ENCODE measurements at places on chromosomes 13 and 19.

GRCh38 chr13:52782471-52783448, 43.1 kb upstream of the CNMD start:
- no peak for DNase-seq

DNA sequence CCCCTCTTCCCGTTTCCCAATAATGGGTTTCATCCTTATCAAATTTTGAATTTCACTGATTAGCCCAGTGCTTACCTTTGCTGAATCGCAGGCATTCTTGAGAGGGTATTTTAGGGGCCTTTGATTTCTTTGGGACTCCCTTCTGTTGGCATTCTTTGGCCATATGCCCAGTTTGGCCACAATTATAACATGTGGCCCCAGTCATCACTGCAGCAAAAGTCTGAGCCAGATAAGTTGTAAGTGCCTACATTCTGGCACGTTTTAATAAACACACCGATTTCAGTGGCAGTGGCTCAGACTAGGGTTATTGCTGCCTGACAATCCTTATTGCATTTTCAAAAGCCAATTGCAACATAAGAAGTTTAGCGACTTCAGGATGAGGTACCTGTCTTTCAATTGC, 41.4 kb downstream of the ZNF726 start:
- DNase-seq: no peak

DNA sequence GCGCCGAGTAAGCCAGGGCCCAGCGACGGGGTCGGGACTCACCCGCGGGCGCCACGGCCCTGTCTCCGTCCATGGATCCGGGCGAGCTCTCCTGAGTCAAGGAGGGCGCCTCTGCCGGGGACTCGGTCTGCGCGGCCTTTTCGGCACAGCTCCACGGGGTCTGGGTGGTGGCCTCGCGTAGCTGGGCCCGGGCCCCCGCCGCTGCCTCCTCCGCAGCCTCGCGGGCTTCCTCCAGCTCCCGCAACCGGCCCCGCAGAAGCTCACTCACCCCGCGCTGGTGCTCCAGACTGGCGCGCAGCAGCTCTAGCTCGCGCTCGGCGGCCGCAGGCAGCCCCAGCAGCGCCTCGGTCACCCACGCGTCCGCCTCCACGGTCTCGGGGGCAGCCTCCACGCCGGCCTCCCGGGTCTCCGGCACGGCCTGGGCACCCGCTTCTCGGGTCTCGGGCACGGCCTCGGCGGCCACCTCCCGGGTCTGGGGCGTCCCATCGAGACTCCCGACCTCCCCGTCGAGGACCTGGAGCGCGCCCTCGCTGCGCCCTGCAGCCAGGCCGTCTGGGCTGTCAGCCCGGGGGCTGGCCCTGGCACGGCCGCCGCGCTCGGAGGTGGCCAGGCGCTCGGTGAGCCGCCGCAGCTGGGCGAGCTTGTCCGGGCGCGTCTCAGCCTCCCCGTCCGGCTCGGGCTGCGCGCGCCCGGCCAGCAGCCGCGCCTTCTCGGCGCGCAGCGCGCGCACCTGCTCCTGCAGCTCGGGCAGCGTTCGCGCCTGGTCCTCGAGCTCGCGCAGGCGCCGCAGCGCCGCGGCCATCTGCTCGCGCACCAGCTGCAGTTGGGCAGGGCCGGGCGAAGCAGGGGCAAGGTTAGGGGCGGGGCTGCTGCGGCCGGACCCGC, 8.4 kb downstream of the KANK3 start:
- no peak for DNase-seq

GRCh38 chr13:44148159-44148914, 225.3 kb upstream of the SERP2 start:
- DNase-seq: no peak

DNA sequence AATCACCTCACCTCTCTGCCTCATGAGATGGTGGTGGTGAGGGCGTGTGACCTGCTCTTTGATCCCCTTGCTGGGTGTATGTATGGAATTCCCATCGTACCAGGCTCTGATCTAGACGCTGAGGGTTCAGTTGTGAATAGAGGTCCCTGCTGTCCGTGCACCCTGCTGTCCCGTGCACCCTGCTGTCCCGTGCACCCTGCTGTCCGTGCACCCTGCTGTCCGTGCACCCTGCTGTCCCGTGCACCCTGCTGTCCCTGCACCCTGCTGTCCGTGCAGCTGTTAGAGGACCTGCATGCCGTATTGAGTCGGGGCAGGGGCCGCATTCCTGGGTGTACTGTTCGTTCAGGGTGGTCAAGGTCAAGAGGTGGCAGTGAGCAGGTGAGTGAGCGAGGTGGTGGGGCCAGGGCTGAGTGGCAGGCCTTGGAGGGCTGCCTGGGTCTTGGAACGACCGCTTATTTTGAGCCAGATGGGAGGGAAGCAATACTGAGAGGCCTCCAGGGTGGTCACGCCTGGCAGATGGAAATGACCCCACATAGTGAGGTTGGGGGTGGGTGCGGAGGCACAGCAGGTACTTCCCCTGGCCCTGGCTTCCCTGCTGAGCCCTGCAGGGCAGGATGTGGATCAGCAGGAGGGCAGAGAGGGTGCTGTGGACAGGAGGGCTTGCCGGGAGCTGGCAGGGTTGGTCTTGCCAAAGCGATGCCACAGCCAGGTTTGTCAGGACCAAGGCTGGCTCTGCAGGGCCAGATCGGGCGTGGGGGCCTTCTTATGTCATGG, 4.6 kb upstream of the EPN1 start:
- no peak for DNase-seq

DNA sequence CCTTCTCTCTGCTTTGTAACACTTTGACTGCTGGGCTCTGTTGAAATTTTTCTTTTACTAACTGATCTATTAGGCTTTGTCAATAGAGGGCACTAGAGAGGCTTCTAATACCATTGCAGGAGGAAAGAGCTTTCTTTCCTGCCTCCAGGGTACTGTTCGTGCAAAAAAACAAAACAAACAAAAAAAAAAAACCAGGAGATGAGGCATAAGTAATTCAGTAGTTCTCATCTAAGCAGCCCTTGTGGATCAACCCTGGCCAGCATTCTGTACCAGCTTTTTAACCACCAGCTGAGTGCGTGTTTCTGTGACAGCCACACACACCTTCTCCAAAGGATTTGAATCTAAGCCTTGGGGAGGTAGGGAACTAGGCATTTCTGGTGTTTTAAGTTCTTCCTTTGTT, 1707.6 kb upstream of the SLC10A2 start:
- no peak for DNase-seq

DNA sequence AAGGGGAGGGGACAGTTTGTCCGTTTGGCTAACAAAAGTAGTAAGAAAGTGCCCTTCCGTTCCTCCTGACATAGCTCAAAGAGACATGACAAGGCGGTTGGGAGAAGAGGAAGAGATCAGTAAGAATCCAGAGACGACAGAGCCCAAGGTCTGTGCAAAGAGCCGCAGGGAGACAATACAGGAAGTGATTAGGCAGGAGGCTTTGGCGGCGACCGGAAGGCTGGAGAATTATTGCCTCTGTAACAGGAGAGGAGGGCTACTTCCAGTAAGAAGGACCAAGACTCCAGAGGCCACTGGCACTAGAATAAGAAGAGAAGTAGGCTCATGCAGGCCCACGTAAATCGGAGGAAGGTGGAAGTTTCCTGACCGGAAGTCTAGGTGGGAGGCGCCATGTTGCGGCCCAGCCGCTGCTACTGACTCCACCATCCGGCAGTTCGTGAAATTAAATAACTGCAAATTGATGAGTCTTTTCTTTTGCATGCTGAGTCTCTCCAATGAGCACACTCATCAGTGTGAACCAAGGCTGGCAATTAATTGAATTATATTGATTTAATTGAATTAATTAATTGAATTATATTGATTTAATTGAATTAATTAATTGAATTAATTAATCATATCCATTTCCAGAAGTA, 9.9 kb downstream of the RFX2 start:
- DNase-seq: no peak

DNA sequence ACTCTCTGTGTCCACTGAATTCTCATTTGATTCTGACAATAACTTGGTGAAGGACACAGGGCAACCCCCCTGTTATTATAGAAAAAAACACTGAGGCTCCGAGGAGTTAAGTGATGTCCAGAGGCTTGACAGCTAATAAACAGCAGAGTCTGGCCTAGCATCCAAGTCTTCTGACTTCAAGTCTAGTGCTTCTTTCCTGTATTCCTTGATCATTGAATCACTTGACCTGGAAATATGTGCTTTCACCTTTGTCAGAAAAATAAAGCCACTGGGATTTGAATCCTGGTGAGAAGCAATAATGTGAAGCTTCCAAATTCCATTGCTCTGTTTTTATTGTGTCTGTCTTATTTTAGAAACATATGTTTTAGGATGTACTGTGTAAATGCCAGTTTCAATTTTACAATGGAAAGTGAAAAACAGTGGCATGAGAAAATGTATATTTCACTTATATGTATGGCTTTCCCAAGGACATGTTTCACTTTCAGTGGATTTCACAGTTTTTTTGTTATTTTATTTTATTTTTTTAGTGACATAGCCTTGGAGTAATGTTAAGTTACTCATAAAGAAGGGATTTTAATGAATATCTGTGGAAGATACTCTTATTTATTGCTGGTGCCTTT, 190.2 kb downstream of the GPC6 start:
- DNase-seq: no peak

DNA sequence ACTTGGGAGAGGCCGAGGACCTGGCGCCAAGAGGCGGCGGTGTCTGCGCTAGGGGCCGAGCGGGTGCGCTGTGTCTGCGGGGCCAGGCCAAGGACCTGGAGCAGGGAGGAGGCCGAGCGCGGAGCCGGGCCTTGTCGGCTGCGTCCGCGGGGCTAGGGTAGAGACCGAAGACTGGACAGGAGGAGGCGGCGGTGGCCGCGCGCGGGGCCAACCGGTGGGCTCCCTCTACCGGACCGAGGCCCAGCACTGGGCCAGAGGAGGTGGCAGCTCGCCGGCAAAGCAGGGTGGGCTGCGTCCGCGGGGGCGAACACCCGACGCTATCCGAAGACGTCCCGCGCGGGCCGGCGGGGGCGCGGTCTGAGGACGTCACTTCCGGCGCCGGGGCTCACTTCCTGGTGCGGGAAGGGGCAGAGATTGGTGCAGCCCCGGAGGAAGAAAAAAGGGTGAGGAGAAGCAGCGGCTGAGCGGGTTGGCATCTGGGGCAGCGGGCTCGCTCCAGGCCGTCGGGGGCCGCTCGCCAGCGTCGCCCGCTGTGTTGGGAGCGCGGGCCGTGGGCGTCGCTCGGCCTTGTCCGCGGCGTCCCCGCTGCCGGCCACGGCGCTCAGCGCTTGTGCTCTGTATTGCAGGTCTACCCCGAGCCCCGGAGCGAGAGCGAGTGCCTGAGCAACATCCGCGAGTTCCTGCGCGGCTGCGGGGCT, 38.3 kb downstream of the ARHGEF7 start:
- DNase-seq: peak; percentile 86

DNA sequence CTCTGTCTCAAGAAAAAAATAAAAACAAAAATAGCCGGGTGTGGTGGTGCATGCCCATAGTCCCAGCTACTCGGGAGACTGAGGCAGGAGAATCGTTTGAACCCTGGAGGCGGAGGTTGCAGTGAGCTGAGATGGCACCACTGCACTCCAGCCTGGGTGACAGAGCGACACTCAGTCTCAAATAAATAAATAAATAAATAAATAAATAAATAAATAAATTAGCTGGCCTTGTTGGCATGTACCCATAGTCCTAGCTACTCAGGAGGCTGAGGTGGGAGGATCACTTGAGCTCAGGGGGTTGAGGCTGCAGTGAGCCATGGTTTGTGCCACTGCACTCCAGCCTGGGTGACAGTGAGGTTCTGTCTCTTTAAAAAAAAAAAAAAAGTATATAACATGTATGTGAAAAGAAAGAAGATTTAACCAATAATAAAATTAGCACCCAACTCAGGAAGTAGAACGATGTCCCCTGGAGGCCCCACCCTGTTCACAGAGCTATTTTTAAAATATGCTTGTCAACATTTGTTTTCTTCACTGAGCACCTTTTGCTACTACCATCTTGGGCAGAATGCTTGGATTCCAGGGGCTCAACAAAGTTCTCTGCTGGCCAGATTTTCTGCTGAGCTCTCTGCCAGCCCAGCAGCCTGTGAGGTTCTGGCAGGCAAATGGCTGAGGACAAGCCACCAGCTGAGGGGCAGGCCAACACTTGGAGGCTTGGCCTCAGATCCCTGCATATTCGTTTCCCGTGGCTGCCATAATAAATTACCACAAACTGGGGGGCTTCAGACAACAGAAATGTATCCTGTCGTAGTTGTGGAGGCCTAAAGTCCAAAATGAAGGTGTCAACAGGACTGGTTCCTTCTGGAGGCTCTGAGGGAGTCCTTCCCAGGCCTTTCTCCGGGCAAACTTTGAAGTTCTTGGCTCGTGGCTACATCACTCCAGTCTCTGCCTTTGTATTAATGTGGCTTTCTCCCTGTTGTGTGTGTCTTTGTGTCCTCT, 5.2 kb downstream of the SLC25A42 start:
- DNase-seq: no peak

DNA sequence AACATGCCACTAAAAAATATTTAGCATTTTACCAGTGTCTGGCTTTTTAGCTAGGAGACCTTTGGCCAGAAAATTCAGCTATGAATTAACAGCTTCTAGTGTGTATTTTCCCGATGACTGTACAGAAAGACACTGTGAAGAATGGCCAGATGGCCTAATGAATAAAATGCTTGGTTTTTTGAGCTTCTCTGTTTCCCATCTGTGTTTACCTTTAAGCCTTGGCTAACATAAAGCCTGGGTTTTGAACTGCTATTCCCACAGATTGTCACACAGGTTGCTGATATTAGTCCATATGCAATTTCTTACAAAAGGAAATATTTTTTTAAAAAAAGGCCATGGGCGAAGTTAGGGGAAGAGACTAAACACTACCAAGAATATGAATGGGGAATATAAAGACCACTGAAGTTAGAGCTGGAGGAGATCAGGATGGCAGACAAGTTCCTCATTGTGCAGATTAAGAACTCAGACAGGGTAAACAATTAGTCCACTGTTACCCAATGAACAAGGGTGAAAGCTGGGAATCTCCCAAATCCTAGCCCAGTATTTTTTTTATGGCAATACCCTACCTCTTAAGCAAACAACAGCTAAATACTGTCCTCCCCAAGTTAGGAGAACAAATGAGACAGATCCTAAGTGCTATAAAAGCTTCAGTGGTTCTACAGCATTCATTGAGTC, 95.1 kb downstream of the DCT start:
- no peak for DNase-seq

- DNase-seq: no peak
Measured at GRCh38 chr13:113770937-113771336, 11.9 kb downstream of the TMEM255B start.

GRCh38 chr13:47990920-47991466, 10.1 kb downstream of the SUCLA2 start:
- no peak for DNase-seq

- DNase-seq: no peak
Measured at GRCh38 chr19:36685835-36686234, 1.6 kb upstream of the ZNF567 start.

- DNase-seq: no peak
Measured at GRCh38 chr13:107867701-107868661, 347.4 kb downstream of the LIG4 start.

Data from left renal cortex interstitium (tissue), 4 donors.